IPS DF 6.9 (cell line): ENCODE measurements at places on chromosomes 1 and 21.

- H3K27me3 ChIP-seq = no peaks in the 10 kb centered on the region
- H3K4me1 ChIP-seq = no peaks in the 10 kb centered on the region
- no peak for DNase-seq
These were observed 1267.0 kb upstream of the NCAM2 start for GRCh38 chr21:19731251-19731650.

DNA sequence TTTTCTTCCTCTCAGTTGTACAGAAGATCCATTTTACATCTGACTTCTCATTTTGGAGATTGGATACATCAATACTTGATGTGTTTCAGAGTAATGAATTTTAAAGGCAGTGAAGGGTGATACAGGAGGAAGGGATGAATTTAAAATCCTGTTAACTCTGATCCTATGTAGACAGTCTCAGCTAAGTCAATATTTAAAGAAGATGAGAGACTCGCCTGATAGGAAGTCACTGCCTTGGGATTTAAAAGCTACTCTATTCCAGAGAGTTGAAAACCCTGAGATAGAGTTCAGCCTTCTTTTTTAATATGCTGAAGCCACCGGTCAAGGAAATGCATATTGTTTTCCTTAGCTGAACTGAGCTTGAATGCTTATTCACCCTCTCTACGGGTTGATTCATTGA is 42.7 kb downstream of the HUNK start:
- no peaks in the 10 kb centered on the region for H3K36me3 ChIP-seq
- H3K27ac ChIP-seq = no peak overlapping the region
- no peak for DNase-seq
- peaks cover 3% of the 10 kb centered on the region for H3K4me1 ChIP-seq

- DNase-seq = no peak
- H3K4me3 ChIP-seq = no peak overlapping the region
- no peaks in the 10 kb centered on the region for H3K36me3 ChIP-seq
- no peaks in the 10 kb centered on the region for H3K4me1 ChIP-seq
- no peak overlapping the region for H3K27ac ChIP-seq
- H3K27me3 ChIP-seq = no peaks in the 10 kb centered on the region
These were observed 122.9 kb upstream of the GALNT2 start for GRCh38 chr1:229943988-229944743.

GRCh38 chr1:167880580-167881021 is 33.3 kb downstream of the ADCY10 start:
- no peak overlapping the region for H3K27ac ChIP-seq
- H3K27me3 ChIP-seq = no peaks in the 10 kb centered on the region
- no peaks in the 10 kb centered on the region for H3K4me1 ChIP-seq
- no peak for DNase-seq
- no peaks in the 10 kb centered on the region for H3K36me3 ChIP-seq
- H3K4me3 ChIP-seq = no peak overlapping the region
